ENCODE measurements at places on chromosomes 4 and X. TPM values are rescaled to one million over a fixed set of nuclear protein-coding genes. Genes with fewer than 3 reads are reported as not detected.

The ATOH1 gene
- total RNA-seq, result not detected

The NLGN4X gene
- total RNA-seq, result 0.66 TPM

The SMIM10L2A gene
- 4.0 TPM for total RNA-seq

The ARHGAP4 gene
- total RNA-seq, result 8.6 TPM

The MCF2 gene
- total RNA-seq, result 0.78 TPM
